Nephron progenitor cell (in vitro differentiated cells): ENCODE measurements at places on chromosomes 1 and 21.

- no peak for DNase-seq
These were observed 74.6 kb downstream of the CAMK2N1 start for GRCh38 chr1:20411196-20411980.

DNA sequence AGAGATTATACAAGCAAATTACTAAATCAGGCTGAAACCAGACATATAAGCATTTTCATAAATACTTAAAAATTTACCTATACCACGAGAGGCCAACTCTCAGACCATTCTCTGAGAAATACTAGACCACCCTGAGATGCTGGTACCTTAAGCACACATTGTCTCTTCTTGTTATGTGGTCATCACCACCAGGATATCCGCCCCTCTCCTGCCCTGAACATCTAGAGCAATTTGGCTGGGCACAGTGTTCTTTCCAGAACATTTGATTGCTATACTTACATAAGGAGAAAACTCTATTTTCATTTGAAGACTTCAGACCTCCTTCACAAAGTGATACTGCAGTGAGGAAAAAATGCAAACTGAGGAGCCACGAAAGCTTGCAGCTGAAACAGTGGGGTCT is 36.2 kb upstream of the DUSP10 start:
- no peak for DNase-seq

DNA sequence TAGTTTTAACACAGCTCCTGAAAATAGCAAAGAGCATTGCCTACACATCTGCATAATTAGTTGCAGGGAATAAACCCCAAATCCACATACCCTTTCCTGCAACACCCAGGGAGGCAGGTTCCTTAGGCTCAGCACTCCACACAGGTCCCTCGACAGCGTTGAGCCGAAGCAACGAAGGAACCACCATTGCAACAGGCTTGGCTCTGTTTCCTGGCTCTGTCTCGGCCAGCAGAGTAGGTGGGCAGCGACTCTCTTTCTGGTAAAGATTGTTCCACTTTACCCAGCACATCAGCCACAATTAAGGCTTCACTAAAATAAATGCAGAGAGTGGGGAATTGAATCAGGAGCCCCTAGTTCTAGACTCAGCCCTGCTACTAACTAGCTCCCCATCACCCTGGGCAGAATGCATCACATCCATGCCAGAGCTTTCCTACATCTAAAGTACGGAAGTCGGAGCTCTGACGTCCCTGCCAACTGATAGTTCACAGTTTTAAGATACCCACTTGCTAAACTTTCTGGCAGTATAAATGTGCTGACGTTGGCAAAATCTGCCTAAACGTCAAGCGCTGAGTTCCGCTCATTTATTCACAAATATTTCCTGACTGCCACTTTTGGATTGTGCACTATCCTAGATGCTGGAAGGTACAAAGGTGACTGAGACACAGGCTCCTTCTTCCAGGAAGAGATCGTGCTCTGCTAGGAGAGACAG is 79.0 kb upstream of the COA6 start:
- no peak for DNase-seq

- peak; percentile 96 for DNase-seq
These were observed at the start of gene TRIM45 for GRCh38 chr1:117121589-117122329. TRIM45 (minus strand) TSS chr1:117121749; CDS start chr1:117121201, 548 bp downstream.

DNA sequence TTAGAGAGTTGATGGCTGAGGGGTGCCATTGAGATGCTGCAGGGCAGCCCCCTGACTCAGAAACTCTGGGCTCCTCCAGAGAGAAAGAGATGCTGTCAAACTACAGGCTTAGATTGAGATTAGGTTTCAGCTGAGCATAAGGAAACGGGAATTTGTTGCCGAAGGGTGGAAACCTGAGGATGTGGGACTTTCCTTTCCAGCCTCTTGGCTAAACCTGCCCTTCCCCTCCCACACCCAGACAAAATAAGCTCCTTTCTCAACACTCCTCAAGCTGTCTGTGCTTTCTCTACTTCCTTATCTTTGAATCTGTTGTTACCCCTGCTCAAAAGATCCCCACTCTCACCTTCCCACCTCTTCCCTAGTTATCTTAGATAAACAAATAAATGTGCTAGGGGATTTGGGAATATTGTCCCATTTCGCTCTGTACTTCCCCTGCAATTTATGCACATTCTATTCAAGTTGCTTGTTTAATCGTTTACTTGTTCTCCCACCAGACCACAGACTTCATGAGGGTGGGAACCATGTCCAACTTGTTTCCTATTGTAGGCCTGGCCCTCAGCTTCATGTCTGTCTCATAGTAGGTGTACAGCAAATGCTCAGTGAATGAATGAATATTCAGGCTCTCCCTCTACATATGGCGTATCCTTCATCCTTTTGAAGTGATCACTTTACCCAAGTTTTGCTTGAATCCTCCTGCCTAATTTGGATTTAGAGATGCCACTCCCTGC is 30.6 kb upstream of the MARK1 start:
- DNase-seq: no peak

DNA sequence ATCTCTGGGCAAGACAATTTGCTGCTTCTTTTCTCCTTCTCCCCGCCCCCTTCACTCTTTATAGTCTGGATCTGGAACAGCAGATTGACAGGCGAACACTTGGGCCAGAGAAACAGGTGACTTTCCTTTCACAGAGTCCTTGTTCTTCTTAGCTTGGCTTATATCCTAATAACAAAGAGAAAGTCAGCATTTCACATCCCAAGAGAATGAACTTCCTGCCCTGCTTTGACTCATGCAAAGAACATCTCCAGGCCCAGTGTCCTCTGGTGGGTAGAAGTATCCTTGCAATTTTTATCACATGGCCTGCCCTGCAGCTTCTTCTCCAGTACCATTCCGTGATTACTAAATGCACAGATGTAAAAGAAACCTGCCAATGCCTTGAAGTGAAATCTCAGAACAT is 764.4 kb downstream of the ADGRL2 start:
- no peak for DNase-seq

GRCh38 chr1:94757931-94758330 is 62.2 kb upstream of the SLC44A3 start:
- peak; percentile 28 for DNase-seq

- DNase-seq: no peak
These were observed 98.9 kb downstream of the TRABD2B start for GRCh38 chr1:47898133-47898845.

DNA sequence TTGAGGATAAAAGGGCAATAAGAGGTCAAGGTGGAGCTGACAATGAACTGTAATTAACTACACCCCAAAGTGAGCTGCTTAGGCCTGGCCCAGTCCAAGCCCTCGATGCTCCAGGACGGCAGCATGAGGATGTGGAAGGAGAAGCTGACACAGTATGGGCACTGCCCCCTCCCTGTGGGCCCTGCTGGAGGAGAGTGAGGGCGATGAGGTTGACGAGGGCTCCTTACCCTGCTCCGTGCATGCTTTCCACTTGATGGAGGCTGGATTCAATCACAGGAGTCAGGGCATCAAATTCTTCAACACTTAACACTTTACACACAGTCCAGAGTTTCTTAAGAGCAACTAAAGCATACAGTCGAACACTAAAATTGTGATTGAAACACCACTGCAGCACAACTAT is 32.4 kb downstream of the COA6 start:
- no peak for DNase-seq

DNA sequence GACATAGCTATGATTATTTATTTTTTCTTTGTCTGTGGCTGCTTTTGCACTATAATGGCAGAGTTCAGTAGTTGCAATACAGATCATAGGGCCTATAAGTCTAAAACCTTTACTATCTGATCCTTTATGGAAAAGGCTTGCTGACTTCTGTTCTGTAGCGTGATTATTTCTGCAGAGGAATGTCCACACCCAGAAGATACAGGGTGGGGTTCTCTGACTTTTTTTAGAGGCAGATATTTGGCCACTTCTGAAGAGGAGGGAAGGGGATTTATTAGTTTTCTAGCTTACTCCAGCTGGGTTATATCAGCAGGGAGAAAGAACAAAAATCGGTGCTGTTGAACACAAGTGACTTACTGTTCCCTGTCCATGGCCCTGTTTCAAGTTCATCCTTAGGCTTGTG is 97.6 kb downstream of the RPE65 start:
- DNase-seq: no peak

GRCh38 chr1:3864884-3865283 is 7.6 kb downstream of the DFFB start:
- DNase-seq: no peak

DNA sequence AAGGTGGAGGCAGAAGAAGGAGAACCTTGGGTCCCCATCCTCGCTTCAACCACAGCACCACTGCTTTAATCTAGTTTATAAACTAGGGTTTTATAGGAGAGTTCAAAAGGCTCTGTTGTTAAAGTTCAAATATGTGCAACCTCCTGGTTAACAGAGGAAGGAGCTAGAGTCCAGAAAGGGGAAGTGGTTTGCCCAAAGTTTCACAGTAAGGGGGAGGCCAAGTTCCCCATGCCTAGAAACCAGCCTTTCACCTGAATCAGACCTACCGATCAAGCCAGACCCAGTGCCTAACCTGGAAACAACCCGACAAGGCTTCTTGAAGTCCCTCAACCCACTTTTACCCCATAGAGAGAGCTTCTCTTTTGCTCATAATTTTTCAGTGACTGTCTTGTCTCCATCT is 106.5 kb downstream of the PLPP3 start:
- no peak for DNase-seq

DNA sequence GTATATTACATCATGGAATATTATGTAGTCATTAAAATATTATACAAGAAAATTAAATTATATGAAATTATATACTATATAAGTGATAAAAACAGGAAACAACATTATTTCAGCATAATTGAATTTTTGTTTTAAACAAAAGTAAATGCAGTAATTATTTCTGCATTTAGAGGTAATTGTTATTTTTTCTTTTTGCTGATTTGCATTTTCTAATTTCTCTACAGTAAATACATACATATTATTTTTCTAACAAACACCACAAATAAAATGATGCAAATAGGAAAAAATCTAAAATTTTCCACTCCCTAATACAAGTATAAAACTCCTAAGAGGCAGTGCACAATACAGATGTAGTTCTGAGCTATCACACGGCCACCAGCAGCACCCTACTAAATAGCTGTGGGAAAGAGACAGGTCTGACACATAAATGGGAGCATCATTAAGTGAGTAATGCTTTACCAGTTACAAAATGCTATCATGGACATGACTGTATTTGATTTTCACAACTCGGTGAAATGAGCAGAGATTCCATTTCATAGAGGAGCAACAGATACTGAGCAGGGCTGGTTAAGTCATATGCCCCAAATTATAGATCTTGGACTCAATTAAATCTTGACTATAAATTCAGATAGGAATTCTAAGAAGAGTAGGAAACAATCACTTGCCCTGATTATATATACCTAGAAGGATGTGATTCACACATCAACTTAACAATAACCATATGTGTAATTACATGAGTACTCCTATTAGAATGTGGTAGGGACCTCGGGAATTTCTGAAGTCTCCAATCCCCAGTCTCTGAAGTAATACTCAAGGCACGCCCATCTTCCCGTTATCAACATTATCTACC is 49.0 kb downstream of the NRIP1 start:
- no peak for DNase-seq

DNA sequence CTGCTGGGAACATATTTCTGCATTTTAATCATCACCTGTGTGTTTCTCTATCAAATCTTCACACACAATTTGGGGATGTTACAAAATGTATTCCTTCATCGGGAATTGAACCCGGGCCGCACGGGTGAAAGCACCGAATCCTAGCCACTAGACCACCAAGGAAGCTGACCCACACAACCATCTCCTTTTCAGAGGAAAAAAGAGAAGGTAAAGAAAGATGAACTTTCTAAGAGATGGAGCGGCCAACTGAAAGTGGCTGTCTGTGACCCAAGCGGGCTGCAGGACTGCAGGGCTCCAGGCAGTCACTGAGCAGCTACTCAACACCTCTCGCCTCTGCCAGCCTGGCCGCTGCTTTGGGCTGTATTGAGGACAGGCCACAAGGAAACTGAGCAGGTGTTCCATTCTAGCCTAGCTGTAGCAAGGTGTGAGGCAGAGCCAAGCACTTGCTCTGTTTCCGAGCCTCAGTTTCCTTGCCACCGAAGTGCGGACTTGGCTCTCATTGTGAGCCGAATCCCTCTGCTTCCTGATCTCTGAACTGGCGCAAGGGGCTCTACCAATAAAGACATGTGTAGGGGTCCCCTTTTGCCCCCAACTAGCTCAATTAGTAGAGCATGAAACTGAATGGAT is 156.9 kb upstream of the NBPF11 start:
- no peak for DNase-seq

GRCh38 chr1:201353186-201353940 is 24.1 kb downstream of the TNNT2 start:
- DNase-seq: no peak

GRCh38 chr1:197388801-197389200 is 120.7 kb downstream of the CRB1 start:
- no peak for DNase-seq

DNA sequence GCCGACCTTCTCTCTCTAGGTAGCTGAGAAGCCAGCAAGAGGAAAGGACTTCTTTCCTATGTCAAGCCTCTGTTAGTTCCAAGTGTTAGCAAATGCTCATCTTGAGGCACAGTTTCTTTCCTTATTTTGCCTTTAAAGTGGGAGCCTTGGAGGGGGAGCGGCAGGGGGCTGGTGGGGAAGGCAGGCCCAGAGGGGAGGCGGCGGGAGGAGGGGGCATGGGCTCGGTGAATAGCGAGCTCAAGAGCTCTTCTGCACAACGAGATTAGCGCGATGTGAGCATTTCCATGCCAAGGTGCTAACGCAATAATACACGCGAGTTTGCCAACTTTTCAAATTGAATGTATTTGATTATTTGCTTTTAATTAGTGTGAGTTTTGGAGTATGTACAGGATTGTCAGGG is 372.6 kb downstream of the RPS6KC1 start:
- DNase-seq: no peak

DNA sequence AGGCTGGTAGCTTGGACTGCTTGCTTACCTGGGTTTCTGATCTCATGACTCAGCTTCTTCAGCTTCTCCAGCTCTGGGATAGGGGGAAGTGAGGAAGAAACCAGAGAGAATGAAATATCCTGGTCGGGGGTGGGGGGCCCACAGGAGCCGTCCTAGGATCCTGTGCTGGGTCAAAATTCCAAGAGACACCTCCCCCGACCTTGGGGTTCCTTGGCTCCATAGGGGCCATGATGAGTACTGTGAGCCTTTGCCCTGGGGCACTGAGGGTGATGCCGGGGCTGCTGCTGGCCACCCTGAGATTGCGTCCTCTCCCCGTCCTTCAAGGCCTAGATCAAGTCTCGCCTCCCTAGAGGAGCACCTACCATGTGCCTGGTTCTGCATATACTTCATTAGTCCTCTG is 40.0 kb downstream of the MYOM3 start:
- no peak for DNase-seq

GRCh38 chr21:42676808-42677207 is 23.4 kb downstream of the PDE9A start:
- DNase-seq: no peak

- no peak for DNase-seq
These were observed 40.2 kb downstream of the ADAMTS1 start for GRCh38 chr21:26804895-26805609.
